M059J (cell line): ENCODE measurements at places on chromosomes 4 and X.

- DNase-seq: no peak
Measured at GRCh38 chr4:127491571-127491970, 141.2 kb upstream of the INTU start.

- peak; percentile 51 for DNase-seq
Measured at GRCh38 chrX:10972706-10973105, 138.4 kb upstream of the HCCS start.

- peak; percentile 56 for DNase-seq
Measured at GRCh38 chrX:68511255-68511654, 12.4 kb downstream of the YIPF6 start.

DNA sequence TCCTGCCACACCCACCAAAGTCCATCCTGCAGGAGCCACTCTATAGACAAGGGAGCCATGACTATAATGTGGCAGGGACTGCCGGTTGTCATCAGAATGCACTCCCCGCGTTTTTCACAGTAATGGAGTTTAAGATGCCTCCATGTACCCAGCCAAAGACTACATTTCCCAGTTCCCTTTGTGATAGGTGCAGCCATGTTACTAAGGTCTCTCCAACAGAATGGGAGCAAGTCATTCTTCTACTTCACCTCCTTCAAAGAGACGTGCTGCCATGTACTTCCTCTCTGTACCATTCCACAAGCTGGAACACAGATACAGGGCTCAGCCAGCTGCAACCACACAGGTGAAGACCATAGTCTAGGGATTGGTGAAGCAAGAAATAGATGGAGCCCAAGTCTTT, 126.7 kb downstream of the CORIN start:
- DNase-seq: no peak

GRCh38 chr4:12110627-12111026, 681.9 kb upstream of the HS3ST1 start:
- no peak for DNase-seq

- no peak for DNase-seq
Measured at GRCh38 chrX:24859211-24859841, 156.4 kb downstream of the ARX start.

GRCh38 chr4:138831948-138832347, 183.6 kb upstream of the NOCT start:
- DNase-seq: no peak

DNA sequence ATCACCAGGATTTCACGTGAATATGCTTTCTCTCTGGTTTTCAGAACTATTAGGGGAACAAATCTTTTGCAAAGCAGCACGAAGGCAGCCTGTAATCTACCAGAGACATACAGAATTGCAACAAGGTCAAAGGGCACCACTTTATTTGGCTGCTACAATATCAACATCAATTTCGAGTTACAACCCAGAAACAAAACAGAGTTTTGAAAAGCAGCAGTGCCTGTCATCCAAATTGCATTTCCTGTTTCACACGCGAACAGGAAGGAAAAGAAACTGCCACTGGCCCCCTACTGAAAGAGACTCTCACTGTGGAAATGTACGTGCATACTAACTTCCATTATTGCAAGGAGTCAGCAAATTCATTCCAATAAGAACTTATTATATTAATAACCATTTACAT, 17.1 kb upstream of the C1QTNF7 start:
- DNase-seq: no peak

GRCh38 chrX:104108955-104109354, 3.4 kb upstream of the ZCCHC18 start:
- no peak for DNase-seq

- peak; percentile 75 for DNase-seq
Measured at GRCh38 chr4:53767482-53767881, 176.2 kb upstream of the LNX1 start.

- DNase-seq: peak; percentile 6
Measured at GRCh38 chrX:53681661-53682060, 4.9 kb downstream of the HUWE1 start.

- DNase-seq: no peak
Measured at GRCh38 chr4:87377816-87378215, 13.2 kb downstream of the HSD17B11 start.

DNA sequence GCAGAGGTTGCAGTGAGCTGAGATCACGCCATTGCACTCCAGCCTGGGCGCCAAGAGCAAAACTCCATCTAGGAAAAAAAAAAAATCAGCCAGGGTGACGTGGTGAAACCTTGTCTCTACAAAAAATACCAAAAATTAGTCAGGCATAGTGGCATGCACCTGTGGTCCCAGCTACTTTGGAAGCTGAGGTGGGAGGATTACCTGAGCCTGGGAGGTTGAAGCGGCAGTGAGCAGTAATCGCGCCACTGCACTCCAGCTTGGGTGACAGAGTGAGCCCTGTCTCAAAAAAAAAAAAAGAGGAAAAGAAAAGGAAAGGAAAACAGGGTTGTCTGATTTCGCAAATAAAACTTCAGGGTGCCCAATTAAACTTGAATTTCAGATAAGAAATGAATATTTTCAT, 106.1 kb downstream of the RBM47 start:
- DNase-seq: no peak
